ENCODE measurements at places on chromosomes 6 and 20.
A peak's percentile ranks its signal among the peaks of the same experiment; 100 is the strongest.

DNA sequence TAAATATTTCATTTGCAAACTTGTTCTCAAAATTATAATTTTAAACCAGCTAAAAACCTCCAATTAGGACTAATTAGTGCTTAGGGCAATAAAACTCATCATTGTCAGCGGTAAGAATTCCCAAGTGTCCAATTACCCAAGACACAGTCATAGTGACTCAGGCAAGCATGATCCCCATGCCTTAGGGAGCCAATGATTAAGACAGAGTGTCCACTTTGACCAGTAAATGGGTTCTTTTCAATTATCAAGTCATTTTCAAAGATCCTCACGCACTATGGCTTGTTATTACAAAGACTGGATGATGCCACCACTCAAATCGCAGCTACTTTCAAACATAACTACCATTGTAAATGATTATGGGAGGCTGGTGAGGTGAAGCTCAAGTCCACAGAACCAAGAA is 114.0 kb downstream of the BFSP1 start:
- DNase-seq, result no peak

DNA sequence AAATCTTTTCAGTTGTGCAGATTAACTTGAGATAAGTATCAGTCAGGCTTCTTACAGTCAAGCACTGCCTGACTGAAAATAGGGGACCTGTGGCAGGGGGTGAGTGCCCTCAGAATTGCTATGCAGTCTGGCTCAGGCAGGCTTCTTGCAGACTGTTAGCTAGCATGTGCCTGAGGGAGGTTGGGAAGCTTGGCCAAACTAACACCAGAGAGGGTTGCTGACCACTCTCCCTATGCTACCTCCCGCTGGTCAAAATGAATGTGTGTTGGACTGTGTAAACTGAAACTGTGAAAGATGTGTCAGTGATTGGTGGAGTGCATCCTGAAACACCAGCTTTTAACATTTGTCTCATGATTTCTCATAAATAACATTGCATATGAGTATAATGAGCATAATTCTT is 622.3 kb upstream of the IMPG1 start:
- no peak for DNase-seq

DNA sequence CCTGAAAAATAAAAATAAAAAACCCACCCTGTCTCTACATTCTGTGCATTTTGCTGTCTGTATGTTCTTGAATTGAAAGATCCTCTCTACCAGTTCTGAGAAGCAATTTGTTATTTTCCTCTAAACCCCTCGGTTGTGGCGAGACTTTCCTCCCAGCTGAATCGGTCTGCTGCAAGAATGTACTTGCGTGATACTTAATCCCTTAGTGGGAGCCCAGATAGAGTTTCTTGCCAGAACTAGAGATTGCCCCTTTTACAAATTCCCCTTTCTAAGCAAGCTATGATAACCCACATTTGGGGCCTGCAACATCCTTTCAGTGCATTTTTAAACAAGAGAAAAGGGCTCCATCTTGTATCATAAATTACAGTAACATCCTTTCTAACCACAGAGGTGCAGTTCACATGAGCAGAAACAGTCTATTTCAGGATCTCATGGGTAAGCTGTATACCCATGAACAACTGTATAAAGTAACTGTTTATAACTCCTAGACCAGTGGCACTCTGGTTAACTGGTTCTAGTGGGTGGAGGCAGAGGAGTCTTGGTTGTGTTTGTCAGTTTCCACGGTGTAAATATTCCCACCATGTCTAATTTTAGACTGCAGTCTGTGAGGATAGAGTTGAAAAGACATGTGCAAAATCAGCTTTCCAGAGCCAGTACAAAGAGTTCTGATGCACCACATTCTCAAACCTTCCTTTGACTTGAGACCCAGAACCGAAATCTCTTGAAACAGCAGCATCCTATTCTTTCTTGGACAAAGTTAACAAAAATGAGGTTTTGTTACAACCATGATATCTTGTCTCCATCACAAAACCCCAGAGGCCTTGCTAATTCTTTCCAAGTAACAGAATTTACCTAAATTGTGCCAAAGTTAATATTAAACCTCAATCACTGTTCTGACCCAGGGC is 113.1 kb upstream of the ZNF217 start:
- no peak for DNase-seq

- DNase-seq, result no peak
Observed at GRCh38 chr20:34074101-34074760, 37.8 kb downstream of the EIF2S2 start.

- DNase-seq, result no peak
Observed at GRCh38 chr6:41013466-41014153, 25.4 kb downstream of the UNC5CL start.

DNA sequence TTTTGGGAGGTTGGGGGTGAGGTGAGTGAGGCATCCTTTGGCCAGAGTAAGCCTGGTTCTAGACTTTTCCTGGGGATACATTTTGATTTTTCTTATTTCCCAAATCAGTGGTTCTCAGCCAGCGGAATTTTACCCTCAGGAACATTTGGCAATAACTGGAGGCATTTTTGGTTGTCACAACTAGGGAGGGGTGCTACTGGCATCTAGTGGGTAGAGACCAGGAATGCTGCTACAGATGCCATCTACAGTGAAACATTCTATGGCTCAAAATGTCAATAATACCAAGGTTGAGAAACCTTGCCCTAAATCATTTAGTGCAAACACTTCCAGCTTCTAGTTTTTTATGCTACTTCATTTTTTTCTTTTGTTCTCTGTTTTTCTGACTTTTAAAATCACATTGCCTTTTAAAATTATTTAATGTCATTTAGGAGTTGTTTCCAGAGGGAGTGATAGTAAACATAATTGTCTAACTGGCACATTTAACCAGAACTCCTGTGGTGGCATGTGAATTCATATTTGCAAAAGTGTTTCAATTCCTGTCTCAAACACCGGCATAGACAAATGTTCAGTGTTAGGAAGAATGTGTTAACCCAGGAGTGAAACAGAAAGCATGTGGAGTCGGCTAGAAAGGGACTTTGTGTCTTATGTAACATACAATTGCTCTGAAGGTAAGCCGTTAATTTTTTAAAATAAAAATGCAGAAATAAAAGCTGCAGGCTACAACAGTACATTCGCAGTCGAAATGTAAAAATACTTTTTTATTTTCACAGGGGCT is 59.0 kb downstream of the QRSL1 start:
- no peak for DNase-seq

GRCh38 chr20:62388839-62389600 is 2.1 kb downstream of the RPS21 start:
- DNase-seq, result no peak

- no peak for DNase-seq
Observed at GRCh38 chr6:42989923-42990322, 5.6 kb downstream of the PPP2R5D start.

- DNase-seq, result no peak
Observed at GRCh38 chr6:25103603-25104002, 167.8 kb upstream of the RIPOR2 start.

- no peak for DNase-seq
Observed at GRCh38 chr20:37630166-37630565, 63.7 kb upstream of the CTNNBL1 start.

- no peak for DNase-seq
Observed at GRCh38 chr6:23980965-23981364, 145.1 kb upstream of the NRSN1 start.

DNA sequence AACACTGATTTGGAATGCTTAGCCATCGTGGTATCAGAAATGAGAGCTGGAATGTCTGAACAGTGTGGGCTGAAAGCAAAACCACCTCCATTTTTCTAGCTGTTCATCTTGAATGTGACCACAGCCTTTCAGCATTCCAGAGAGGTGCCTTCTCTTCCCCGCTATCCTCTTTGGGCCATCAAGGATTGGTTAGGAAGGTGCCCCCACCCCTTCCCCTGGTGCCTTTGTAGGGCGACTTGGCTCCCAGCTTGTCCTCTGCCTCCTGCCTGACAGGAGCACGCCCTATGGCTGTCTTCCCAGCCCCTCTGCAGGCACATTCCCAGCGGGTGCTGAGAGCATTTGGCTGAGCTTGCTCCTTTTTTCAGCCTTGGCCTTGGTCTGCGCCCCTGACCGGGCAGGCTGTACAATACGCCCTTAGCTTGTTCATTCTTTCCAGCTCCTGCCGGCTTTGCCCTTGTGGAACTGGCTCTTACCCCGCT is 97.5 kb downstream of the ARMC2 start:
- no peak for DNase-seq

GRCh38 chr6:40907198-40907701 is 131.8 kb downstream of the UNC5CL start:
- DNase-seq, result no peak

GRCh38 chr6:63268574-63268973 is 51.2 kb downstream of the LGSN start:
- DNase-seq, result no peak

GRCh38 chr6:145895802-145896201 is 68.4 kb downstream of the SHPRH start:
- no peak for DNase-seq

DNA sequence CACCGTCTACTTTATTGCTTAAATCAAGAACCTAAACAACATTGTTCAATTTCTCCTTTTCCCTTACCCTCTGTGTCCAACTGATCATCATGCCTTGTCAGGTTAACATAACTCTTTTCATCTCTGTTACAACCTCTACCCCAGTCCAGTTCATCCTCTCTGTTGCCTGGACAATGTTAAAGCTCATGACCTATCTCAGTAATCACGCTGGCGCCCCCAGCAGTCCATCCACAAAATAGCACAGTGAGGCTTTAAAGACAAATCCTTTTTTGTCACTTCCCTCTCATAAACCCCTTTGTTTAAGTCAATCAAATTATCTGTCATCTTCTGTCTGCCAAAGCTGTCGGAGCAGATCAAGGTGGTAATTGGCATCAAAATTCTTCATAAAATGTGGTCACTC is 140.1 kb downstream of the QKI start:
- DNase-seq, result peak; percentile 9

DNA sequence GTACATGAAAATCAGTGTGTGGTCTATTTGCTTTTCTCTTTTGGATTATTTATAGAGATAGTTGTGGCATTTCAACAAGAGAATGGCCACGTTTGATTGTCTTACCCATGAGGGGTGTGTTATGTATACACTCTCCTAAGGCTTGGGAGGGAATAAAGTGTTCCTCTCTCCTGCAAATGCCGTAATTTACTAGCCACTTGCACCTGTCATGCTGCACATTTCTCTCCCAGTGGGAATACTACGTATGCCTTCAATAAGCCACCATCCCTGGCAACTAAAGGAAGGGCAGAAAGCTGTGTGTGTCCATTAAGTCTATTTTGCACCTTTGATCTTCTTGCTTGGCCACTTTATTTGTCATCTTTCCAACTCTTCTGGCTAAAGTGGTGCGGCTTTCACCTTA is 541.2 kb downstream of the QKI start:
- no peak for DNase-seq

DNA sequence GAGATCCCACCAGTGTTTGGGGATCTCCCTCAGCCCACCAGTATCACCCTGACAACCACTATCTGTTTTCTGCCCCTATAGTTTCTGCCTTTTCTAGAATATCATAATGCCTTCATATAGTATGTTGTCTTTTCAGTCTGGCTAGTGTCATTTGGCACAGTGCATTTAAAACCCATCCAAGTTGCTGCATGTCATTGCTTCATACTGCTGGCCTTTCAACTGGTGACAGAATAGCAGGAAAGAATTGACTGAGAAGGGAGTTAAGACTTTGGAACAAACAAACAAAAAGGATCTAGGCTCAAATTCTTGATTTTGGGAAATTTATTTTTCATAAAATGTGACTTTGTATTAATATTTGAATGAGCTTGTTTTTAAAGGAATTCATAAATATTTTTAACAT is 4.5 kb downstream of the LMBRD1 start:
- no peak for DNase-seq

DNA sequence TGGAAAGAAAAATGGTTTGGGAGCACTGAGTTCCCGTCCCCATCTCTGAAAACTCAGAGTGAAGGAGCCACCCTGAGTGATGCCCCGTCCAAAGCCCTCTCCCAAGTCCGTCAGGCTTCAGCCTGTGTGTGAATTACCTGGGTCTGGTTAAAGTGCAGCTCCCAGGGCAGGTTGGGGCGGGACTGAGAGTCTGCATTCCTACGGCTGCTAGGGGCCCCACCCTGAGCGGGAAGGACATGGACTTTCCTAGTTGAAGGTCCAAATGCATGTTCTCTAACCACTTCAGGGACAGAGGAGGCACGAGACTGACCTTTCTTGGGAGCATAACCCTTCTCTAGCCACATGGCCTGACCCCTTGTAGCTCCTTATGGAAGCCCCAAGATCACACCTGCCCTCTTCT is 97.2 kb downstream of the SYNDIG1 start:
- DNase-seq, result no peak

GRCh38 chr6:151506761-151507160 is 12.9 kb downstream of the CCDC170 start:
- no peak for DNase-seq

DNA sequence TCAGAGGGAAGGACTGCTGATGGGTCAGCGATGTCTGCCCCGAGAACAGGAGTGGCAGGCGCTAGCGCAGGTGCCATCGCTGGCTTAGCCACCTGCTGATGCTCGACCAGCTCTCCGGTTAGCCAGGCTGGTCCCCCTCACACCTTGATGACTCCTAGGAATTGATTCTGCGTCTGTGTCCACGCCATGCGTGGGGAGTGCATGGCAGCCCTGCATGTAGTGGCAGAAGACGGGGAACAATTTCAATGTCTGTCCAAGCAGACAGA is 6.7 kb downstream of the SS18L1 start:
- DNase-seq, result no peak

DNA sequence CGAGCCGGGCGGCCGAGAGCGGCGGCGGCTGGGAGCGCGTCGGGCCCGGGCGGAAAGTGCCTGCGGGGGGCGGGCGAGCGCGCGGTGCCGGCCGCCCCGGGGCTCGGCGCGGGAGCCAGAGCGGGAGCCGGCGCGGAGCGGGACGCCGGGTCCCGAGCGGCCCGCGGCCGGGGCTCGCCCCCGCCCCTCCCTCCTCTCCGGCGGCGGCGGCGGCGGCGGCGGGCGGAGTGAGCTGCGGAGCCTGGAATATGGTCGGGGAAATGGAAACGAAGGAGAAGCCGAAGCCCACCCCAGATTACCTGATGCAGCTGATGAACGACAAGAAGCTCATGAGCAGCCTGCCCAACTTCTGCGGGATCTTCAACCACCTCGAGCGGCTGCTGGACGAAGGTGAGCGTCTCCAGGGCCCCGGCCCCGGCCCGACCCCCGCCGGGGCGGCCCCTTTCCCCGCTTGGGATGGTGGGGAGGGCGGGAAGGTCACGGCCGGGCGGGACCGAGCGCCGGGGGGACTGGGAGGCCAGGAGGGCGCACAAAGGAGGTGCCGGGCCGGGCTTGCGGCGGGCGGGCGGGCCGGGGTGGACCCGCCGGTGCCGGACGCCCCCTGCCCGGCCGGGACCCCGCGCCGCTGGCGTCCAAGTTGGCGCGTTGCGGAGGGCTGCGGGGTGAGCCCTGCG is 565 bp downstream of the QKI start:
- no peak for DNase-seq

- DNase-seq, result no peak
Observed at GRCh38 chr20:37991157-37991866, 41.9 kb downstream of the TTI1 start.

GRCh38 chr6:41917528-41917927 is 3.4 kb downstream of the MED20 start:
- no peak for DNase-seq

- DNase-seq, result no peak
Observed at GRCh38 chr20:60480950-60481742, 522.9 kb downstream of the CDH26 start.

All from activated naive CD8-positive, alpha-beta T cell treated with anti-CD3 and anti-CD28 coated beads, Interleukin-2, amount 50 U/mL, for 16 hours (primary cell).